Fibroblast of skin of left biceps (primary cell): ENCODE measurements at places on chromosomes 11 and 22.

DNA sequence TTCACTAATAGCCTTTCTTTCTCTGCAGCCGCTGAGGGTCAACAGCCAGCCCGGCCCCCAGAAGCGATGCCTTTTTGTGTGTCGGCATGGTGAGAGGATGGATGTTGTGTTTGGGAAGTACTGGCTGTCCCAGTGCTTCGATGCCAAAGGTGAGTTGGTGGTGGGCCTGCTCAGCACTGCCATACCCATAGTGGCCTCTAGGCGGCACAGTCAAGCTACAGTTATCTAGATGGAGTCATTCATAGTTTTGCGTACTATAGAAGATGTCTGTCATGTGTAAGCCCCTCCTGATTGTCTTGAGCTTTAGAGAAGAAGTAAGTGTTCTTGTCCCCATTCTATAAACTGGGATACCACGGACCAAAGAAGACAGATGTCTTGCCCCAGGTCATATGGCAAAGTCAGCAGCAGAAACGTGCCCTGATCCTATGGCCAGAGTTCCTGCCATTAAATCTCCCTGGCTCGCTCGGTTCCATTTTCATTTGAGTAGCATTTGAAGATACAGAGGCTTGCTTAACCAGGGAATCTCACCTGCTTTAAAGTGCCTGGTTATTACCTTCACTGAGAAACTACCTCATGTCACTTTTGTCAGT, 42.1 kb upstream of the CRTAM start:
- DNase-seq = no peak

DNA sequence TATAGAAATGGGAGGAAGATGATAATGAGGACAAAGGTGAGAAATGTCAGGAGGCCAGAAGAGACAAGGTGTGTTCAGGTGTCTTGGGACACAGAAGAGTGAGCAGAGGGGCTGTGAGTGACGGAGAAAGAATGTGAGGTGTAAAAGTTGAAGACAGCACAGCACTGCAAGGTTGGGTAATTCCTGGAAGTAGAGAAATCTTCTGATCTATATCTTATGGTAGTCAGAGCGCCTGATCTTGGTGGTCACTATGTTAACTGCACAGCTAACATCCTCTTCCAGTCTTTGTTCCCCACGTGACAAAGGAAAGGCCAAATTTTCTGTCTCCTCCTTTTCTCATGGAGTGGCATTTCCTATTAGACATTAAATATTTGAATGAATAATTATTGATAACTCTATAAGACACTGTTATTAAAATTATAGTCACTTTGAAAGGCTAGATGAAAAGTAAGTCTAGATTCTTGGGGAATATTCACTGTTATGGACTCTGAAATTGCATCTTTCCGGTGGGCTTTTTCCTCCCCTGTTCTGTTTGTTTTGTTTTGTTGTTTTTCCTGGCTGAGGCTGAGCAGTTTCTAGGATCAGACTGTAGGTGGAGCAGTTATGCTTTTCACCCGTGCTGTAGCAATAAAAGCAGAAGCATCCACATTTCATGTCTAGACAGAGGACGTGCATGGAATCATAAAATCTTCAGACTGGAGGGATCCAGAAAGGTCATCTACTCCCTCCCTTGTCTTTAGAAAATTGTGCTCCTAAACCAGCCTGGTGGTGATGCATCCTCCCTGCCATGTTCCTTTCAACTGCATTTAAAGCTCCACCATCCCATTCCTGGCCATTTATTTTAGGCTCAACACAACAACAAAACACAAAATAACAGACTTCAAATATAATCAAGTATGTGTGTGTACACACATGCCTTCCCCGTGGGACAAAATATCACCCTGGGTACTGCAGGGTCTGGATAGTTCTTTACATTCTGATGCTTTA, 26.6 kb downstream of the SC5D start:
- DNase-seq = peak; percentile 19

DNA sequence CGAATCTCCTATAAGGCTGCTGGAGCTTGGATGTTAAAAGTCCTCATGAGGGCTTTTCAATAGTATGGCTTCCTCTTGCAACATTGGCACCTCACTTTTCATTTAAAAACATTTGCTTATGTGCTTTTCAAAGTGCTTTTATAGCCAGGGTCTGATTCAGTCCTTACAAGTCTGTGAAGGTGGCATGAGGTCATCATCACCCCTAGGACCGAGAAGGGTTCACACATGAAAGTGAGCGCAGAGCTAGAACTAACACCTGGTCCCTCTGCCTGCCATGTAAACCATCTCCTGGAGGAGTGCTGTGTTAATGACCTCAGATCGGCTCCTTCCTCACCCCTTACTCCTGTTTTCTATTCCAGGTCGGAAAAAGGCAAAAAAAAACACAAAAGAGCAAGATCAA, 12.2 kb upstream of the LMO2 start:
- no peak for DNase-seq

GRCh38 chr22:17890245-17890671, 116.0 kb upstream of the BID start:
- no peak for DNase-seq

DNA sequence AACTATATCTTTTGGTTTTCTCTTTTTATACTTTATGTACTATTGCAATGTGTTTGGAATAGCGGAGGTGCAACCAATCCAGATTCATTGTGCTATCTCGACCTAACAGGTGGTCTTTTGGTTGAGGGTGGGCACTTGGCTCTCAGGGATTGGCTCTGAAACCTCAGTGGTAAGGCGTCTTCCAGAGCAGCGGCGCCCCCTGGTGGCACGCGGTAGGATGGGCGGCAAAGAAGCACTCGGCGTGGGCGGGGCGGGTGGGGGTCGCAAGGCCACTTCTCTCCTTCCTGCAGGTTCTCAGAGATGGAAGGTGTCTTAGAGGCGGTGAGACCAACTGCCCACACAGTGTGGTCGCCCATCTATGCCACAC, 19.2 kb upstream of the PLET1 start:
- no peak for DNase-seq

GRCh38 chr11:84089072-84090057, 803.2 kb upstream of the CCDC90B start:
- DNase-seq = no peak

GRCh38 chr11:70713086-70713835, 314.9 kb downstream of the CTTN start:
- no peak for DNase-seq

DNA sequence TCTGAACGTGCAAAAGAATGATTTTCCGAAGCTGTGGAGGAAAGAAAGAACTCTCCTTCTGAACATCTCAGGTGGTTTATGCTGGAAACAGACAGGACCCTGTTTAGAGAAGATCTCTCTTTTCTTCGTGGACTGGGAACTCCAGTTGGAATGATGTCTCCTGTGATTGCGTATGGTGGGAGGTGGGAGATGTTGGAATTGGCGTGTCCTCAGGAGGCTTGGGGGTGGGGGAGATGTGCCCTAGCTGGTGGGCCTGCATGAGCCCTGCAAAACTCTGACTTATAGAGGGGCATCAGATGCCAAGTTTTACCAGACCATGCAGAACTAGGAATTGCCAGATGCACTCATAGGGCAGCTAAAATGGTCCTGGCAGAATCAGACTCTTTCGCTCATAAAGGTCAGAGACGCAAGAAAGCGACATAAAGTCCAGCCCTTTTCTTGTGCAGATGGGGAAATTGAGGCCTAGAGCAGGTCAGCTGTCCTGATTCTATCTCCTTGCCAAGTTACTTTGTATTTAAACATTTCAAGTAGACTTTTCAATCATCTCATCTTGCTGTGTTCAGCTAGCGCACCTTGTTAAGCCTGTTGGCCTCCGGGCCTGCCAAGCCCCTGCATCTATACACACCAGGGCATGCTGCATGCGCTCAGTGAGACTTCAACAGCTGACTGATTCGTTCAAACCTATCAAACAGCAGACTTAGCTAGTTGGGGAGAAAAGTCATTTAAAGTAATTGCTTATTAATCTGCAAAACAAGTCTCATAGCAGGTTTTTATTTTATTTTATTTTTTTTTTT, 34.2 kb upstream of the EHF start:
- DNase-seq = no peak

DNA sequence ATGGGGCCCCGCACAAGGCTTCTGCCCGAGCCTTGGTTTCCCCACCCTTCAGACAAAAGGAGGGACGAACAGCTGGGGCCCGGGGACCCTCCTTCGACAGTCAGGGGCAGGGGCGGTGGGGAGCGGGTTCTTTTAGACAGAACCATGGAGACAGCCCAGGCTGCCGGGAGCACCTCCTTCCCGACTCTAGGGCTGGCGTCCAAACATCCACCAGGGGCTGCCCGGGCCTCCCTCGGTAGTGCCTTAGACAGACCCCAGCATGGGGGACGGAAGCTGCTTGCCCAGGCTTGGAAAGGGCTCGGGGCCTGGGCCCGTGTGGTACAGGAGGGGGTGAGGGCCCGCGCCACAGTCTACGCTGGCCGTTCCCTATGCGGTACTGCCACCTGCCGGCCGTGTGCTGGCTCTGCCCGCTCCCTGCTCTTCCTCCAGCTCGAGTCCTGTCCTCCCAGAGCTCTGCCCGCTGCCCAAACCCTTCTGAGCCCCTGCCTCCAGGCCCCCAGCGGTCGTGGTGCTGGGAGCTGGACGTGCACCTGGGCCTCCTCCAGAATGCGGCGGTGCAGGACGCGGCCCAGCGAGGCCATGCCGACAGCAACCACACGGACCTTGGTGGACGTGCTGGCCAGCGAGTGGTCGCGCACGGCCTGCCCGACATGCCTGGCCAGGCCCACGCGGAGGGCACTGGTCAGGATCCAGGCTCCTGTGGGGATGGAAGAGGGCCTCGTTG, 20.1 kb downstream of the TSSC4 start:
- peak; percentile 10 for DNase-seq

GRCh38 chr11:44940404-44940803, 10.3 kb downstream of the TP53I11 start:
- no peak for DNase-seq

DNA sequence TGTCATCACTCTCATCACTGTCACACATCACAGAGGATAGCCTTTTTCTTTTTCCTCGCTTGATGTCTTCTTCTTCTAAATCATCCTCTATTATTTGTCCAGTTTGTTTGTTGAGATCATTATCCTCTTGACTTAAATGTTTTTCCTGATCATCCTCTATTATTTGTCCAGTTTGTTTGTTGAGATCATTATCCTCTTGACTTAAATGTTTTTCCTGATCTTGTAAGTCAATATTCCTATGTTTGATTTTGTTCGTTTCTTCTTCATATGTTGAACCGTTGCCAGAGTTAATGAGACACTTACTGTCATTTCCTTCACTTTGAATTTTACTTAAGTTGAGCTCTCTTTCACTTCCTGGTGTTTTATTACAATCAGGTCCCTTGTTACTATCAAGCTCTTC, 5.6 kb downstream of the CCDC82 start:
- no peak for DNase-seq
